ENCODE measurements at places on chromosomes 5 and 9.

DNA sequence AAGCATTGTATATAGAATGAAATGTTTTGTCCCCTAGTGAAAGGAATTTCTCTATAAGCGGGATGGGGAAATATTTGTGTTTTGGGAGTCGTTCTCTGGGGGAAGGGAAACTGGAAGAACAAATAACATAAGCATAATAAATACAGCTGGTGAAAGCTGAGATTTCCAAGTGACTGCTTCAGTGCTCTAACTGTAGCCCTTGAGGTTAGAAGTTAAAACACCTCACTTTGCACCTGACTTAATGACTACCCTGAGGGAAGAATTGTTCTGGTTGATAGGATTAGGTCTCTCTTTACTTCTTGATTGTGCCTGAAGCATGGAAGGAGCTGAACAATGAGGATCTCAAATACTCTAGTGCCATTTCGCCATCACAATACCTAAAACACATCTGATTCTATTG lies 307.4 kb downstream of the MAN2A1 start:
- no peak for DNase-seq

GRCh38 chr5:96187309-96188027 lies 225.8 kb upstream of the ELL2 start:
- no peak for DNase-seq

GRCh38 chr5:14415698-14416074 lies 165.9 kb upstream of the OTULINL start:
- no peak for DNase-seq

DNA sequence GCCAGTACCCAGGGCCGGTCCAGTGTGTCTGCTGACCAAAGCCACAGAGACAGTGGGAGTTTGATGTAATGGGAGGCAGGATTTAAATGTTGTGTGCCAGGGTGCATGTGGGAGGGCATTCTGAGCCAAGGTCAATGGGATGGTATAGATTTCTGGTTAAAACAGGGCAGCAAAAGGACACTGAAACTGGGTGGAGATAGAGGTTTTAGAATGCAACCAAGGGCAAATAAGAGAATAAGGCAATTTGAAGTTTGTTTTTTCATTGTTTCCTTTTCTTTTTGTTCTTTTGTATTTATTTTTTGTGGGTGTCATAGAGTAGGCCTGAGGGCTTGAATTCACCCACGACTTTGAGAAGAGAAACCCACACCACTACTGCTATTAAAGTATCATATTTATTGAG lies 65.5 kb upstream of the CLINT1 start:
- DNase-seq: no peak

GRCh38 chr9:78713614-78714405 lies 416.9 kb downstream of the PSAT1 start:
- no peak for DNase-seq

DNA sequence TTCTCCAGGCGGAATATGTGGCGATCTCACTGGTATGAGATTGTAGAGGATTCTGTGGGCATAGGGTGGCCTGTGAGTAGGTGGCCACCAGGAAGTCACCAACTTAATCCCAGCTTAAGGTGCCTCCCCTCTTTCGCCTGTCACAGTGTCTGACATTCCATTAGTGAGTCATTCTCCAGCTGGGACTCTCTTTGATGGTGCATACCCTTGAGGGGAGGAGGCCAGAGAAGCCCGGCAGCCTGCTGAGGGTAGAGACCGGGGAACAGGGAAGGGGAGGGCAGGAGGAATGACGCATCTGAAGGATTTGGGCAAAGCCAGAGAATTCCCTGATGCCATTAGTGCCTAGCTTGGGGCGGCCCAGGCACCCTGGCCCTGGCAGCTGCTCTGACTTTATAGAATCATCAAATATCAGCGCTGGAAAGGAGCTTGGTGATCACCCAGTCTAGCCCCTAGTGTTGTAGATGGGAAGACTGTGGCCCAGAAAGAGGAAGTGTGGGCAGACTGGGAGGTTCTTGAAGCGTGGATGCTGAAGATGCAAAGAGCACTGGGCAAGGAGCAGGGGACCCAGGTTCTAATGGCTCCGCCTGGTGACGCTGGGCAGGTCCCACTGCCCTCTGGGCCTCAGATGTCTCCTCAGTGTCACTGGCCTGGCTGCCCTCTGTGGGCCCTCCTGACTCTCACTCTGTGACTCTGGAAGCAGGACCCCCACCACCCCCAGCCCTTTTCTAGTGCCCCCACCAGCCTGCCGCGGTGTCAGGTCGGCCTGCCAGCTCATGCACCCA lies 41.4 kb downstream of the DAB2IP start:
- peak; percentile 73 for DNase-seq

GRCh38 chr5:71887680-71888079 lies 168.6 kb downstream of the CARTPT start:
- peak; percentile 61 for DNase-seq

DNA sequence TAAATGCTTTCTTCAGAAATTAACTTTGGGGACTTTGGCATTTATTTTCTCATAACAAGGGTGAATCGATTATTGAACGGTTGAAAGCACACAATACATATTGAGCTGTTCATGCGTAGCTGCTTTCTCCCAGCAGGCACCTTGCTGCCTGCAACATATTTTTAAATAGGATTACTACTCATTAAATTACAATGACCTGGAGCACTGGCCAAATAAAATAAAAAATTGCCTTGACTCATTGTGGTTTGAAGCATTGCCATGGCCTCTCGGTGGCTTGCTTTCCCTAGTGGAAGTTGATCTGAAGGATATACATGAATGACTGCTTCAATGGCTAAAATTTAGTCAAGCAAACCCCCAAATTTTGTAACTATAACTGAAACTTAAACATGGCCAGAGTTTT lies 181.6 kb upstream of the NUDT12 start:
- DNase-seq: peak; percentile 10

- no peak for DNase-seq
These were observed 343.1 kb downstream of the CTNND2 start for GRCh38 chr5:11560915-11561697.

DNA sequence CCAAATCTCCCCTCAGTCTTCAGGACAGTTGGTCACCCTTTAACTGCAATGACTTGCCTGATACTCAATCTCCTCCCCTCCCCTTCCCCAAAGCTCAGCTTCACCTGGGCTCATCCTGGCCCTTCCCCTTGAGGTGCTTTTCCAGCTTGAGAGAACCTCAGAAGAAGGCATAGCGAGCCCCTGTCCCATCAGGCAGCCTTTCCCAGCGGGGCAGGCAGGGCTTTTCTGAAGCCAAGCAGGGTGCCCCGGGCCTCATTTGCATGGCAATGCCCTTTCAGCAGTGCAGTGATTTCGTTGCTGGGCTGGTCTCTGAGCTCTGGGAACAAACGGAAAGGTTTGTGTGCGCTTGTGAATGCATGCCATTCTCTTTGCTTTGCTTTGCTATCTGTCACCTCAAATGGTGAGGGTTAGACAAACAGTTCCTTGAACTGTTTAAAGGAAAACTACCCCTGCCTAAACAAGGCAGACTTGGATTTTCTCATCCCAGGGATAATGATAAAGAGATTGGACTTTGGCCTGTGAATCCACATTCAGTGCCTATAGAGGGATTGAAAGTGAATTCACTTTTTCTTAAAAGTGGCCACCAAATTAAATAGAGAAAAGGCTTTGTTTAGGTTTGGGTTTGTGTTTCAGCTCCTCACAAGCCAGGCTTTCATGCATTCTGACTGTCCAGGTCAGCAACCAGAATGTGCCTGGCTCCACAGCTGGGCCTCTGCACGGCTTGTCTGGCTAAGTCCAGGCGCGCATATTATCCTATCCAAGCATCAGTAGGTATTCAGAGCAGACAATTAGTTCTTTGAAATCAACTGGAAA lies 165.3 kb downstream of the ZNF608 start:
- DNase-seq: no peak

DNA sequence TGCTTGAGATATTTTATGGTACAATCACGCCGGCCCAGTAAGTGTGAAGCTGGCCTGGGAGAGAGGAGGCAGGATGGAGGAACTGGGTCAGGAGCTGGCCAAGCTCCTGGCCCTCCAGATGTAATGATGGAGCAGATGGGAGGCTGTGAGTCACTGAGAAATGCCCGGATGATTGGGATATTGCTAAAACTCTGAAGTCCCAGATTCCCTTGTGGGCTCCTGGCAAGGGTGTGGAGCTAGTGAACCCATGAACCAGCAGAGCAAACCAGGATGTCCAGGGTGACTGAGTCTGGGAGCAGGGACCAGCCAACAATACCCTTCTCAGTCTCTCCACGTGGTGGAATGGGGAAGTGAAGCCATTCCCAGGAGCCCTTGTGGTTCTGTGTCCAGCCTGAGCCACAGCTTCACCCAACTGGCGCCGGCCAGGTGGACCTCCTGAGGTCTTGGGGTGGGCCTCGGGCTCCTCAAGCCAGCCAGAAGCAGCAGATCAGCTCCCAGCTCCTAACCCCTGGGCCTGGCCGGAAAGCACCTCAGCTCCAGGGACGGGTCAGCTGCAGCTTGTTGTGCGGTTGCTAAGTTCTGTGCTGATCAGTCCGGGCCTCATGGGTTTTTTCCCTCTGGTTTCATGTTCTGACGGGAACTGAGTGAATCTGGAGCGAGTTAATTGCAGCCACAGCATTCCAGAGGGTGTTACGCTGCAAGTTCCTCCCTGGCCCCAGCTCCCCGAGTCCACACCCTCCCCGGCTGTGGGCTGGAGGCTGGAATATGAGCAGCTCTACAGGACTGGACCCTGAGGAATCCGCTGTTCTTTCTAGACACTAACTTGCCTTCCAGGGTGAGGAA lies 37.6 kb downstream of the DUSP1 start:
- peak; percentile 98 for DNase-seq

GRCh38 chr5:142109331-142110045 lies 909 bp downstream of the NDFIP1 start:
- no peak for DNase-seq

DNA sequence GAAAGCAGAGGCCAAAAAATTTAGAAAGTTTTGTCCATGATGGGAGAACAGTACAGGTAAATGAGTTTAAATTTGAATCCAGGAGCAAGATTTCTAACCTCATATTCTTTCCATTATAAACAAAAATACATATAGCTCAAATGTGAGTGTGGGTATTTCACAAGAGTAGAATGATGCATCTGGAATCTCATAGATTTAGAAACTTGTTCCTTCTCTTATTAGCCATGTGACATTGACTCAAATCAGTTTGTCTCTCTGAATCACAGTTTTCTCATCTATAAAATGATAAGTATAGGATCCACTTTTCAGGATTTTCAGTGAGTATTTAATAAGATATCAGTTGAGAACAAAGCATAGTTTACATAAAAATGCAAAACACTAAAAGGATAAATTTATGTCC lies 436.3 kb upstream of the PAPPA start:
- DNase-seq: no peak

- no peak for DNase-seq
These were observed 108.2 kb upstream of the IFNE start for GRCh38 chr9:21590058-21590996.

DNA sequence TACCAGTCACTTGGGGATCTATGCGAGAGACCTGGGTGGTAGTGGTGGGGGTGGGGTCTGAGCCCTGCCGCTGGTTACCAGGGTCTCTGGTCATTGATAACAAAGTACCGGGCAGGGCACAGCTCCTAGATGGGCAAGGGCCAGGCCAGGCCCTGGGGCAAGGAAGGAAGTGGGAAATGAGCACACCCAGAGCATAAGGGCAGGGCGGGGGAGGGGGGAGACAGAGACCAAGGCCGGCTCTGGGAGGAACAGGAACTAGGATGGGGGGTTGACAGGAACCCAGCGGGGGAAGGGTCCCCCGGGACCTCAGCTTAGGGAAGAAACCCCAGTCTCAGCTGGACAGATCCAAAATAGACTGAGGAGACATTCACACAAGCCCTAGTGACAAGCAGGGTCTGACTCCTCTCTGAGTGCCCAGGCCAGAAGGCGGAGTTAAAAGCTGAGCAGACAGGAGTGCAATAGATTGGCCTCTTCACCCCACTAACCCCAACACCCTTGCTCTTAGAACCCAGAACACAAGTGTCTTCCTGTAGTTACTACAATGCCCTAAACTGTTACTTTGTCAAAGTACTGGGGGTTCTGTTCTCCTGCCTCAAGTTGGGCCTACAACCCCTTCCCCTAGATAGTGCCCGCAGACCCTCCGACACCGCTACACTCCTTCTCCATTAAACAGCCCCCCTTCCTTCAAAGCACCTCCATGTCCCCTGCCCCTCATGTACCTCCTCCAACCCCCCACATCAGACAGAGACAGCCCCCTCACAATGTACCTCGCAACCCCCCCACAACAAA lies 628 bp downstream of the ATOSB start:
- peak; percentile 10 for DNase-seq

GRCh38 chr5:107949688-107950341 lies 279.1 kb upstream of the EFNA5 start:
- no peak for DNase-seq

GRCh38 chr5:140242099-140242498 lies 60.8 kb downstream of the PFDN1 start:
- no peak for DNase-seq

DNA sequence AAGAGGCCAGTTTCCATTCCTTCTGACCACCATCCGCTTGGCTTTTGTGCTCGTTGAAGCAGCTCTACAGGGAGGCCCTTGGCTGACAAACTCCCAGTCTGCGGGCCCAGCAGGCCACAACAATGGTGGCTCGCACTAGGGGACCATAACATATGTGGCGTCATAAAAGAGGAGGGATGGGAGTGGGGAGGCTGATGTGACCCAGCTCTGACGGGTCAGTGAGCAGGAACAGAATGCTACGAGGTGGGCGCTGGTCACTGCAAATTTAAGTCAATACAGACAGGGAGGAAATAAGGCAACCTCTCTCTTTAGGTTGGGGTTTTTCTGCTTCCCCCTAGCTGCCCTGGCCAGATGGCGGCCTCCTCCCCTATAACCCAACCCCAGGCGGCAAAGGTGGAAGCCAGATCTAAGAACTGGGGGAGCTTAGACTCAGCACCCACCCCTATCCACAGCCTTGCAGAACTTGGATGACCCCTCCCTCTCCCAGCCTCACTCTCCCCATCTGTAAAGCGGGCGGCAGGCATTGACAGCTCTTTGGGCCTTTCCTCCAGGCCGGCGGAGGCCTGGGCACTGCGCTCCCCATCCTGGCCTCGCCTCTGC lies 778 bp downstream of the FRRS1L start:
- DNase-seq: no peak

DNA sequence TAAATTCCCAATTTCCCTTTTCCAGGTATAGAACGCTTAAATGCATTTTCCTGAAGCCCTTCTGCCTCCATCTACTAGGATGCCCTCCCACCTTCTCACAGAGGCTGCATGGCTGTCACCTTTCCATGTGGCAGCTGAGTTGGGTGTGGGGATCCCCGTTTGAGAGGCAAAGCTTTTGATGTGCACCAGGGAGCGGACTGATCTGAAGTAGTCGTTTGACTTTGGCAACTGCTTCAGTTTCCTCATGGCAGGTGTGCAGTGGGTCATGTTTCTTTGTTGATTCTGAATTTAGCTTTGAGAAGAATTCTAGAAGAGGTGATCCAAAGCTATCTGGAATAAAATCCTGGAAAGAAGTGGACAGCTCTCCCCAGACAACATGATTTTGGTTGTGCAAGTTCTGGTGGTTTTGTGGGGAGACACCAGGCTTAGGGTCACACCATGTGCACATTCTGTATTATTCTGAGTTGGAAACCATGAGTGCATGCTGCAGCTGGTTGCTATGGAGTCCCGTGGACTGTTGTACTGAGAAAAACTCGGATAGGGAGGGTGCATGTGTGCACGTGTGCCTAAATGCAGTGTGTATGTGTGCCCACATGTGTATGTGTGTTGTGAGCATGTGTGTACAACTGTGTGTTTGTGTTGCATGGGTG lies 63.5 kb downstream of the GADD45G start:
- DNase-seq: no peak
